ENCODE measurements at places on chromosomes 3 and 15.

DNA sequence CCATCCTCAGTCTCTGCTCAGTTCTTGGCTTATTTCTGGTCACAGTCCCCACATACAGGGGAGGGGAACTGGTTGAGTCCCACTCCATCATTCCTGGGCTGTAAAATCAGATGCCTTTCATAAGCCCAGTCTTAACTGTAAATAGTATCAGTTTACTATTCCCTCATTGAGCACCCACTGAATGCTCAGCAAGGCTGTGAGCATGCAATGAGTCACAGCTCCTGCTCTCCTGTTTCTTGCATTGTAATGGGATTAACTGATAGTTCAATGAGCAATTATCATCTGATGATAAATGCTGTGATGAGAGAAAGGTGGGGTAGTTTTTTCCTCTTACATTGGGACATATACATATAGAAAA lies 113.6 kb upstream of the TPM1 start:
- no peak for DNase-seq

- DNase-seq = no peak
Observed at GRCh38 chr3:69844706-69845105, 105.4 kb downstream of the MITF start.

DNA sequence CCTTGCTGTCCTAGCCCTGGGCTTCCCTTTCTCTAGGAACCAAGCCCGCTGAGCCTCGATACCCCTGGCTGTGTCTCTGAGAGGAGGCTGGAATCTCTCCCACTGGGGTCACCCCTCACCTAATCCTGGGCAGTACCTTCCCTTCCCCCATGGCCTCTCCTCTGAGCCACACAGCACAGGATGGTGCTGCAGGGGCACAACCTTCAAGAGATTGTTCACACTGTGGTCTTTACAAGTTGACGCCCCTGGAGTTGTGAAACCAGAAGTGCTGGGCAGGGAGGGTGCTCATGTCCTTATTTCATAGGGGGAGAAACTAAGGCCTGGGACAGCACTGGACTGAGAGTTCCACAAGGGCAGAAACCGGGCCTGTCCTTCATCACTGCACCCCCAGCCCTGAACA lies 70.9 kb upstream of the TMEM115 start:
- DNase-seq = no peak

GRCh38 chr3:15861163-15861562 lies 63.4 kb upstream of the ANKRD28 start:
- DNase-seq = no peak

- DNase-seq = no peak
Observed at GRCh38 chr3:29531644-29532043, 250.8 kb downstream of the RBMS3 start.

DNA sequence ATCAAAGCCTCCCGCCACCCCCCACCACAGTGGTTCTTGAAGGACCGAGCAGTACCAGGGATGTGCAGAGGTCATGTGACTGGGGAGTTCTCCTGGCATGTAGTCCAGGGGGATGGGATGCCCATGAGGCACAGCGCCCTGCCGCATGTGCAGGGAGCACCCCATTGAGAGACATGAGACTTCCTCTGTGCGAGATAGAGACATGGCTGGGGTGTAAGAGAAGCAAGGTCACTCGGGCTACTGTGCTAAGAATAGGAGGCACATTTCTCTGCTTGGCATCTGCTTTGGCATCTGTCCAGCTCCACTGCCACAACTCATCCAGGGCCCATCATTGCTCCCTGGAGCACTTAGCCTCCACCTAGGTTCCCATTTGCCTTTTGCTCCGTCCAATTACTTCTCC lies 2.4 kb upstream of the CYP1A1 start:
- no peak for DNase-seq

- no peak for DNase-seq
Observed at GRCh38 chr15:78808550-78808949, 2.7 kb downstream of the ADAMTS7 start.
